ENCODE measurements at places on chromosomes 4 and X.

DNA sequence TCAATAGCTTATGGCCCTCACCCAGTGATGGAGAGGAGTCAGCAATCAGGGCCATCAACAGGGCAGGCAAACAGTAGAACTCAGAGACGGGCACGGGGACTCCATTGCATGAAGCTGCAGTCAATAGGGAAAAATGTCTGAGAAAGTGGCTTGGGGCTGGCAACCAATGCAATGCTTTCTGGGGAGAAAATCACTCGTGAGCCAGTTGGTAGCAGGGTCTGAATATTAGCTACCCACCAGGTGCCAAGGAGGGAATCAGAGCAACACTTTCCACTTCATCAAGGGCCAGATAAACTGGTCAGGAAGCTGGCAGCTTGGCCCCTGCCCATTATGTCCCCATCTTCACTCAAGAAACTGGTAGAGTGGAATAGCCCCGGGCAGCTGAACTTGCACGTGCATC lies 80.7 kb downstream of the STARD8 start:
- no peak for DNase-seq

DNA sequence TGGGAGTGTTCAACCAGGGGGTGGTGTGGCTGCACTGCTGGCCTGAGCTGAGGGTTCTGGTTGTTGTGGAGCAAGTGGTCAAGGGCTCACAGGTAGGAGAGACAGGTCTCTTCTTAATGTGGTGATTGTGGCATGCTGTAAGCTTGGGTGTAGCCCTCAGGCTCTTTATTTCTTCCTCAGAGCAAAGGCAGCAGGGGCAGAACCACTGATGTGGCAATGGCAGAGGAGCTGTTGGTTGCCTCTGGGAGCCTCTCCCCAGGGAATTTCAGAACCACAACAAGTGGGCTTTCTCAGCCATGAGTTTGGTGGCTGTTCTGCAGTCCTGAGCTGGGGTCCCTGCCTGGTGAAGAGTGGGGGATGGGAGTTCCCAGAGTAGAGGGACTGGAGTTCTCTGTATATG lies 1017.2 kb downstream of the SH3BGRL start:
- no peak for DNase-seq

DNA sequence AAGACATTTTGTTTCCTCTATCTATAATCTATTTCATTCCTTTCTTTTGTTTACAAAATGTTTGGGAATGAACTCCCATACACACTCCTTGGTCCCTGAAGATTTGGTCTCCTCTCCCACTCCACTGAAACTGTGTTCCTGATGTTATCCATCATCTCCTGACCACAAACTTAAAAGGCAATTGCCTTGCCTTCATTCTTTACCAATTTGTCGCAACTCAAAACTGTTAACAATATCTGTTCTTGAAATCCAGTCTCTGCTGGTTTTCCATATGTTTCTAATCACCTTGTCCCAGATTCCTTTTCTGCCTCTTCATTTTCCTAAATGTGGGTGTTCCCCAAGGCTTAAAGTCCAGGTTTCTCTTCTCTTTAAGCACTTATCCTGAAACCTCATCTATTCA lies 262.2 kb upstream of the TTC29 start:
- DNase-seq = no peak

- no peak for DNase-seq
These were observed 19.4 kb downstream of the TRMT44 start for GRCh38 chr4:8459867-8460445.

DNA sequence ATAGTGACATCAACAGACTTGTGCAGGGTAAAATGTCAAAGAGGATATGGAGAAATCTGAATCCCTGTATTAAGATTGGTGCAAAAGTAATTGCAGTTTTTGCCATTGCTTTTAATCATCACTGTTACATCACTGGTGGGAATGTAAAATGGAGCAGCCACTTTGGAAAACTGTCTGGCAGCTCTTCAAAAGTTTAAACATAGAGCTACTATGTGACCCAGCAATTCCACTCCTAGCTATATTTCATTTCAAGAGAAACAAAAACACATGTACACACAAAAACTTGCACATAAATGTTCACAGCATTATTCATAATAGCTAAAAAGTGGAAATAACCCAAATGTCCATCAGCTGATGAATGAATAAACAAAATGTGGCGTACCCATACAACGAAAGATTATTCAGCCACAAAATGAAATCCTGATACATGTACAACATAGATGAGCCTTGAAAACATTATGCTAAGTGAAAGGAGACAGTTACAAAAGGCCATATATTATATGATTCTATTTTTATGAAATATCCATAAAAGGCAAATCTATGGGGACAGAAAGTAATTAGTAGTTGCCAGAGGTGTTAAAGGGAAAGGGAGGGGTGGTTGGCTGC lies 106.4 kb downstream of the AMELX start:
- no peak for DNase-seq

Data from DMS 273 treated with DMSO at 0.1 percent for 48 hours (cell line).